ENCODE measurements at places on chromosomes 1 and 21.
A peak's percentile ranks its signal among the peaks of the same experiment; 100 is the strongest.

GRCh38 chr1:119537966-119538365 lies 31.0 kb downstream of the HSD3B1 start:
- DNase-seq, result no peak

DNA sequence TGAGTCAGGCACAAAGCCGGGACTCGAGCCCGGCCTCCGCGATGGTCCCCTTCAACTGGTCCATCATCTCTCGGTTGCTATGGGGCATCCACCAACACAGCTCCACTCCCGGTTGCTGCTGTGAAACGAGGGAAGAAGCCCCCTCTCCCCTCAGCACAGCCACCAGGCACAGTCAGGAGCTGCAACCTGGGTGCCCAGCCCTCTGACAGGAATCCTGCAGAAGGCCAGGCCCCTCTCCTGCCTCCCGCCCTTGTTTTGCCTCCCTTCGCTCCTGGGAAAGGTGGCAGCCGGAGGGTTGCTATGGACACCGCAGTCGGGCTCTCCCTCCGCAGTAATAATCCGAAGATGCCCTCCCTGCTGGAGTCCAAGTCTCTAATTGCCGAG lies 8.9 kb upstream of the KCNN3 start:
- no peak for DNase-seq

DNA sequence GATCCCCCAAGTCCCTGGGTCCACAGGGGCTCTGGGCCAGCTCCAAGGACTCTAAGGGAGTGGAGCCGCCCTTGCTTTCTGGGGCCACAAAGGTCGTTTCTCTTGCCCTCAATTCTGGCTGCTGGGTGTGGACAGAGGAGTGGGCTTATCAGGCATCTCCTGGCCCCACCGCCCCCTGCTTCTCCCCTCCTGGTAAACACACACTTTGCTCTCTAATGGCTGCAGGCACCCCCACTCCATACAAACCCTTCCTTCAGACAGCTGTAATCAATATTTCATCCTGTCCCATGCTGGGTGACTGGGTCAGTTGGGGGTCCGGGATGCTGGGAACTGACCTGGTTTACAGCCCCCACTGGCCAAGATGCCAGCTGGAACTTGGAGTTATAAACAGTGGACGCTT lies 67.5 kb downstream of the PRDM16 start:
- no peak for DNase-seq

DNA sequence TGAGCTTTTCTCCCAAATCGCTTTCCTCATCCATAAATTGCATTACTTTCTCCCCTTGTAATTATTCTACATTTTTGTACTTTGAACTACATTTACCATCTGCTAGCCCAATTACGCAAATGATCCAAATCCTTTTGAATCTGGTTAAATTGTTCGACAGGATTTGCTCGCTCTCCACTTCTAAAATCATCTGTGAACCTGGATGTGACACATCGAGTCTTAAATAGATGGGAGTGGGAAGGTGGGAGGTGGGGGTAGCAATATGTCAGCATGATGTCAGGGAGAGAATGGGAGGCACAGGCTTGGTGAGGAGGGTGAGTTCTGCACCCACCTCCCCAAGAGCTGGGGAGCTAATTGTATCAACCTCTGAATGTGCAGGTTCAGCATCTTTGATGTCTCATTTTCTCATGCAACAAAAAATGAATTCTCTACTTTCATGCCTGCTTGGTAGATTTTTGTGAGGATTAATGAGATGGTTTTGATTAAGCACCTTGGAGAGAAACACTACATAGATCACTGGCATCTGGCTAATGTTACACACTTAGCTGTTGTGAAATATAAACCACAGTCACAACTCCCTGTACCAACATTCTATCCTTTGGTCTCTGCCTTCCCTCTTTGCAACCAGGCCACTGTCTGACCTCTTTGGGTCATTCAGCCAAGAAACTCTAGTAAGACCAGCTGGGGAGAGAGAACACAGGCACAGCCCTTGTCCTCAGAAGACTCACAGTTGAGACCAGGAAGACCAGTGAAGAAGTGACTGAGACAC lies 165.1 kb downstream of the DAB1 start:
- DNase-seq, result no peak

GRCh38 chr21:44049182-44049581 lies 37.1 kb downstream of the TRAPPC10 start:
- DNase-seq, result no peak

DNA sequence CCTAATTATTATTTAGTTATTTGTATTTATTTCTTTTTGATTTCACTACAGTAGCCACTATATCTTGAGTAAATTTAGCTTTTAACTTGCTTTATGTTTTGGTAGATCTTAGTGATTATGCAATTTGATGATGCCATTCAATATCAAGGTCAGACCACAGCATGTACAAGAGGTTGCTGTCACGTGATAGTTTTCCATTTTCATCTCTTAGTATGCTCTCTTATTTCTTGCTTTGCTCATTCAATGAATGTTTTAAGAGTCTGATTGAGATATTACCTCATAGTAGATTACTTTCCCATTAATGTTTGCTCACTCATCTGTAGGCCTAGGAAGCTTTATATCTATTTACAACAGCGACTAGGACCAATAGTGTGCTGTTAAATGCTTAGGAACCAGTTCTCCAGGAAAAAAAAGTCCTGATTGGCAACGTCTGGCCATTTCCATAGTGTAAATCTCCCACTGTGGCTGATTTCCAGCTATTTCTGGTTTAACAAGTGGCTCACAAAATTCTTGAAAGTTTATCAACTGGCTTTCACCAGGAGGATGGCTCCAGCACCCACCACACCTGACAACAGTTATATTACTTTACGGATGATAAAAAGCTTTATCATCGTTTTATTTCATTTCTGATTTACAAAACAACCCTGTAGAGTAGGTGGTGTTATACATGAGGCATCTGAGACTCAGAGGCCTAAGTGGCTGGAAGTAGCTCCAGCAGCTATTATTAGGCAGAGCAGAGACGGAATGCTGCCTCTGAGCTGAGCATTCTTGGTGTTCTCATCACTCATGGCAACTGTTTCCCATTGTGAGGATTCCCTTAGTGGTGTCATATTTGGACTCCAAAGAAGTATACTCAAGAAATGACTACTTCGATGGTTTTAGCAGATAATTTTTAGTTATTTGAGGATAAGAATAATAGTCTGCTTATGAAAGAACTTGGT lies 235.2 kb downstream of the DISC1 start:
- no peak for DNase-seq

DNA sequence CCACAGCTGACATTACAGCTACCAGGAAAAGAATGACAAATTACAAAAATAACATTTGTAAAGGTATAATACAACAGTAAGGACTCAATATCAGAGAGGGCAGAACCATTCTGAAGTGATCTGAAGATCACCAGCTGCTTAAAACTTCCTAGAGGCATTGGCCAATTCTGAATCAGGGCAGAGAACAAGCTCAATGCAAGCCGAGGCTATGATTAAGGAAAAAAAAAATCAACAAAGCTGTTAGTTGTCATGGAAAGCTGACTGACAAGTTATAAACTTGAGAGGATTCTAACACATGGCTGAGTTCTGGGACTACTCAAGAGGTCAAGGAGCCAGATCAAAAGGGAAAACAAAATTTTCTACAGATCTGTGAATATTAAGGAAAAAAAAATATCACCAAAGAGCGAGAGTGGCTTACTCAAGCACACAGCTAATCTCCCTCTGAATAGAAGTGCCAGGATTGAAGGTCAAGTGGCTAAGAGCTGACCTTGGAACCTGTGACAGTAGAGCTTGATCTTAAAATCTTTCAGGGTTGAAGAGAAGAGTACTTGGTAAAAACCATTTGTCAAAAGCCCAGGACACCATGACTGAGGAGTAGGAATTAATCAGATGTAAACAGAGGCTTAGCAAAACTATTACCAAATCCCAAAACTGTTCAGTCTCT lies 383.4 kb downstream of the USP25 start:
- no peak for DNase-seq

DNA sequence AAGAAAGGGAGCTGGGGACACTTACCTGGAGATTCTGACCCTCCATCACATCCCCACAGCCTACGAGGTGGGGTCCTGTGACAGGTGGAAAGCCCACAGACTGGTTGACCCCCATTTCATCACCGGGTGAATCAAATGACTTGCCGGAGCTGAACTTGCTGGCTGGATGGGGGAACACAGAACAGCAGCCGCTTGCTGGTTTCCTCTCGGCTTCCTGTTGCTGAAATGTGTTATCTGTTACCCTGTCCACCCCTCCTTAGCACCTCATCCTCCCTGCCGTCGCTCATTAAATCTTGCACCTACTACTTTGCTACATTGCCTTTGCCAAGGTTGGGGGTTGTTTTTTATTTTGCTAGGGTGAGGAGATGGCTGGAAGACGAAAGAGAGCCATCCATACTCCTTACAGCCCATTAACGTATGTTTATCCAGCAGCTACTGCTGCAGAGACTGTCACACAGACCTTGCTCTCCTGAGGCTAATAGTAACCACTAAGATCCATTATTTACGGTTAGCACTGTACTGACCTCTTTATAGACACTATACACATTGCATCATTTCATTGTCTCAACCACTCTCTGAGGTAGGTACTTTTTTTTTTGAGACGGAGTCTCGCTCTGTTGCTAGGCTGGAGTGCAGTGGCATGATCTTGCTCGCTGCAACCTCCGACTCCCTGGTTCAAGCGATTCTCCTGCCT lies 7.0 kb downstream of the PAFAH2 start:
- DNase-seq, result peak; percentile 12

GRCh38 chr1:154845174-154845573 lies 24.9 kb downstream of the KCNN3 start:
- no peak for DNase-seq

DNA sequence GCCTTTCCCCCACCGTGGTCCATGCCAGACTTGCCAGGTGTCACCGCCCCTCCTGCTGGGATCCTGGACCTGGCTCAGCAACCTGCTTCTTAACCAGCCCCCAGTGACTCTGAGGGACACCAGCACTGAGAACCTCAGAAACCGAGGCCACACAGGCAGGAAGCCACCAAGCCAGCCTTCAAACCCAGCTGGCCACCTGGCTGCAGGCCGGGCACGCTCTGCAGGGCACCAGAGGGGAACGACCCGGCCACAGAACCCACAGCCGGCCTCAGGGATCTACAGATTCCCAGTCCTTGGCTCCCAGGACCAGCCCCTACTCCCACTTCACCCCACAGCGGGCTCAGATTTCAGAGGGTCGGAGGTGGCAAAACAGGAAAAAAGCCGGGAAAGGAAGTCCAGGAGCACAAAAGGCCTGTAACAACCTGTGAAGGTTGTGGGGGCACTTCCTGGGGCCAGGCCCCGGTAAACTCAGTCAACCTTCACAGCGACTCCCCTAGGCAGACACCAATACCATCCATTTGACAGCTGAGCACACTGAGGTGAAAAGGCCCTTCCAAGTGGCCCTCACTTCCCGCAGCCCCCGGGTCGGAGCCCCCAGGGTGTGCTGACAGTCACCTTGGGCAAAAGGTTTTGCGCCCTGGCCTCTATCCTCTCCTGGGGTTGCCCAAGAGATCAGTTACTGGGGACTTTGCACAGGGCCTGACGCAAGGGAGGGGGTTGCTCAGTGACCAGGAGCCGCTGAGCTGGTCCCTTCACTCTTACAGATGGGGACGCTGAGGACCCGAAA lies 14.1 kb downstream of the RUNX3 start:
- DNase-seq, result no peak
